ENCODE measurements at places on chromosomes 11 and 22.

DNA sequence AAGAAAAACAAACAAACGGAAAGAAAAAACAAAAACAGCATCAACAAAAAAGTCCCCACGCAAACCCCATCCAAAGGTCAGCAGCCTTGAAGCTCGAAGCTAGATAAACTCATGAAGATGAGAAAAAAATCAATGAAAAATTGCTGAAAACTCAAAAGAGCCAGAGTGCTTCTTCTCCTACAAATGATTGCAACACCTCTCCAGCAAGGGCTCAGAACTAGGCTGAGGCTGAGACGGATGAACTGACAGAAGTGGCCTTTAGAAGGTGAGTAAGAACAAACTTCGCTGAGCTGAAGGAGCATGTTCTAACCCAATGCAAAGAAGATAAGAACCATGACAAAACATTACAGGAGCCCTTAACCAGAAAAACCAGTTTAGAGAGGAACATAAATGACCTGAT is 18.4 kb upstream of the FTH1 start:
- no peak for DNase-seq

- DNase-seq = no peak
Measured at GRCh38 chr22:35307892-35308291, 8.2 kb downstream of the TOM1 start.

DNA sequence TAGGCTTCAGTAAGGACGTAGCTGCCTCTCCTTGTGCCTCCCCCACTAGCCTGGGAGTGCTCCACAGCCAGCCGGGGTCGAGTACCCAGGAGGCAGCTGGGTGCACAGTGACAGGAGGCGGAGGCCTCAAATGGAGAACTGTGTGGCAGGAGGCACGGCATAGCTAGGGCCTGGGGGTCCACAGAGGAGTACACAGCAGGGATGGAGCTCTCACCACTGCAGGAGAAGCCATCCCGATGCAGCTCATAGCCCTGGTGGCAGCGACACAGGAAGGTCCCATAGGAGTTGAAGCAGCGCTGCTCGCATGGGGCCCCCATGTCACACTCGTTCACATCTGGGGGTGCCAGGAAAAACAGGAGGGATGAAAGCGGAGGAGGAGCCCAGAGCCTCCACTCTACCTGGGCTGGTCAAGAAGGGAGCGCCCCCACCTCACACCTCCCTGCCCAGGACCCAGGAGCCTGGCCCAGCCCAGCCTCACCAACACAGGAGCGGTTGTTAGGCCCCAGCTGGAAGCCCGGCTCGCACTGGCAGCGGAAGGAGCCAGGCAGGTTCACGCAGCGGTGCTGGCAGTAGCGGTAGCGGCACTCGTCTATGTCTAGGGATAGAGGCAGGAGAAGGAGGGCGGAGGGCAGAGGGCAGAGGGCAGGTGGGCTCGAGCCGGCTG is 2.8 kb downstream of the EFEMP2 start:
- DNase-seq = no peak

DNA sequence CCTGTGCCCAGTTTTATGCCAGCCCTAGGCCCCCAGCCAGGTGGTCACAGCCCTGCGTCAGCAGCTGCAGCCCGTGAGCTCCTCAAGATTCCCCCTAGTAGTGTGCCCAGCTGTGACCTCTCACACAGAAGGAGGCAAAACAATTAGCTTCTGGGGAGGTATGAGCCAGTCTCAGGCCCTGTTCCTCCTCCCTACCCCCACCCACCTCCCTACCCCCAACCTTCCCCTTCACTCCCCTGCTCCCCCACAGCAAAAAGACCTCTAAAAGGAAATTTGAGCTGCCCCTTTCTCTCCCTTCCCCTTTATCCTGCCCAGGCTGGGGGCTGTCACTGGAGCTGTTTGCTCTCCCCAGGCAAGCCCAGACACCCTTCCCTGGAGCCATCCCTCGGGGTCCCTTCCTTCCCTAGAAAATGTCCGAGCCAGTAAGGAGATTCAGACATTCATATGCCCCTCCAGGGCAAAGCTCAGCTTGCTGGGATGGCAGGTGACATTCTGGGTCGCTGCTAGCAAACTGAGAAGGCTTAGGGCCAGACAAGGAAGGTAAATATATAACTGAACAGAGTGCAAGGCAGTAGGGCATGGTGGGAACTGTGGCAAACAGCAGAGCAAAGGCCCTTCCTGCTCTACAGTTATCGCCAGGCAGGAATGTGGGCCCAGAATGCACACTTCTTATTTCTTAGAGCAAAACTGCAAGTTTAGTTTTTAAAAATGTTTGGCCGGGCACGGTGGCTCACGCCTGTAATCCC is 300.2 kb downstream of the MN1 start:
- DNase-seq = no peak

DNA sequence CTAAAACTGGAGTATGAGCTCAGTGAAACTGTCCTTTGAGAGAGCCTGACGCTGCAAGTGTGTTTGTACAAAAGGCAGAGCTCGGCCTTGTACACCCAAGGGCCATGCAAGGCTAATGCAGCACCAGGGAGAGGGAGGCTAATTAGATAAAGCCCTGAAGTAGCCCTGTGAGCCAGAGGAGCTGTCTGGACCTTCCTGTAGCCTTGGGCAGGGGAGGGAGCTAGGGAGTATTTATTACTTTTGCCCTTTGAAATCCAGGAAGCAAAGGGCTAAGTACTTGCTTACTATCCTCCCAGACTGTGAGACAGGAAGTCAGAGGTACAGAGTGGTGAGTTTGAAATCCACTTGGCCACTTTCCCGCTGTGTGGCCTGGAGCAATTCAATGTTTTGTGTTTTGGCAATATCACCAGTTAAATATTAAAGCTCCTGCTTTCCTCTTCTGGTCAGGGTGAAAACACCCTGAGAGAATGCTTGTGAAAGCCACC is 10.2 kb upstream of the LDHA start:
- peak; percentile 75 for DNase-seq

- DNase-seq = no peak
Measured at GRCh38 chr11:74282421-74282820, 29.0 kb downstream of the P4HA3 start.

GRCh38 chr22:46262449-46263215 is 511 bp downstream of the PKDREJ start:
- peak; percentile 56 for DNase-seq

DNA sequence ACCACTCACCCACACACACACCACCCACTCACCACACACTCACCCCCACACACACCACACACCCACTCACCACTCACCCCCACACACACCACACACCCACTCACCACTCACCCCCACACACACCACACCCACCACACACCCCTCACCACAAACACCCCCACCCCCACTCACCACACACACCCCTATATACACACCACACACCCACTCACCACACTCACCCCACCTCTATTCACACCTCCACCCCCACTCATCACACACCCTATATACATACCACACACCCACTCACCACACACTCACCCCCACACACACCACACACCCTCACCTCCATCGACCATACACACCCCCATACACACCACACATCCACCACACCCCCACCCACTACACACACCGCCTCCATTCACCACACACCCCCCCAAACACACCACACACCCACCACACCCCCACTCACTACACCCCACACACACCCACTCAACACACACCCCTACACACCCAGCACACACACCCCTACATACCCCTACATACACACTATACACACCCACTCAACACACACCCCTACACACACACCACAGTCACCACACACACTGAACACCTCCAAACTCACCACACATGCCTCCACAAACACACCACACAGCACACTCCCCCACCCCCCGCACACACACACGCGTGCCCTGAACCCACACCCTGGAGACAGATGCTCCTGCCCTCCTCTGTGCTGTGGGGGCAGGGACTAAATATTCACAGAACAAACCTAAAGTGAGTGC is 19.0 kb upstream of the TTLL12 start:
- no peak for DNase-seq

DNA sequence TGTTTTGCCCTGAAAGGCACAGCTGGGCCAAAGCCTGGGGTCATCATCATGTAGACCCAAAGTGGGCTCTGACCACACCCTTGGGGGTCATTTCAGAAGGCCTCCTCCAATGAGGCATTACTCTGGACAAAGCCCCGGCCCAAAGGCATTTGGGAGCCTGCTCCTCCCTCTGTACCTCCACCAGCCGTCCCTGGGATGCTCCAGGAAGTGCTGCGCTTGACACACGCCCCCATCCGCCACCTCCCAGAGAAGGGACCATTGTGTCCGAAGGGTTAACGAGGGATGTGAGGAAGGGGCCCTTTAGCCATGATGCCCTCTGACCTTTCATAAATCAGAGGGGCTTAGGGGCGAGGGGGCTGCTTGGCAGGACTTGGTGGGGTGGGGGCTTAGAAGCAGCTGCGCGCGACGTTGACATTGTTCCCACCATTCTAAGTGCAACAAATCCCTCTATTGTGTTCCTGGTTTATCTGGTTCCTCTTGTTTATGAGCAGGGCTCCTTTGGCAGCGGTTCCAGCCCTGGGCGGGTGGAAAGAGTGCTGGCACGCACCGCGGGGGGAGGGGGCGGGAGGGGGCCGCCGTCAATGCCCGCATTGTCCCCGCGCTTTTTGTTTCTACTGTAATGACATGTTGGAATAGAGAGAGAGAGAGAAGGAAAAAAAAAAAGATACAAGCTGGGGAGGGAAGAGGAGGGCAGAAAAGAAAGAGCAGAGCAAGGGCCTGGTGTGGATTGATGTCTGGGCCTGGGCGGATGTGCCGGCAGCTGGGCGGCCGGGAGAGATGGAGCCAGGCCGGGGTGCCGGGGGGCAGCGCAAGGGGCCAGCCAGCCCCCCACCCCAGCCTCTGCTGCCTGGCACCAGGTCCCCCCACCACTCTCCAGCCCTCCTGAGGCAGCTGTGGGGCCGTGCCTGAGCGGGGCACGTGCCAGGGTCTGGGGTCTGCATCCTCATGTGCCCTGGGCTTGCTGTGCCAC is 32.1 kb upstream of the SOX10 start:
- no peak for DNase-seq

DNA sequence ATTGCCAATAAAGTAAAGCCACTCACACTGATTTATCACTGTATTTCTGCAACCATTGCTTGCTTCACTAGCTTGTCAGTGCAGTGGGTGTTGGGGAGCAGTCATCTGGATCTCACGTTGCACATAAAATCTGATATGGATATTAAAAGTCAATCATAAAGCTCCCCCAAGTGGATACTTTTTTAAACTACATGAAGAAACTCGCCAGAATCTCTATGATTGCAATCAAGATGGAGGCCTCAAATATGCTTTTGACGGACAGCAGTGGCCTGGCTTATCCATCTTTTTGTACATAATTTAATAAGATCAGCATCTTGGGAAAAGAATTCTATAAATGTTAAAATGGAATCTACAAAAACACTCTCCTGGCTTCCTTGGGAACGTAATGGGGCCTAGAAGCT is 137.7 kb downstream of the WT1 start:
- peak; percentile 53 for DNase-seq

GRCh38 chr22:31162015-31162765 is 2.2 kb downstream of the RNF185 start:
- no peak for DNase-seq

- DNase-seq = no peak
Measured at GRCh38 chr11:116257092-116257491, 515.7 kb downstream of the BUD13 start.

DNA sequence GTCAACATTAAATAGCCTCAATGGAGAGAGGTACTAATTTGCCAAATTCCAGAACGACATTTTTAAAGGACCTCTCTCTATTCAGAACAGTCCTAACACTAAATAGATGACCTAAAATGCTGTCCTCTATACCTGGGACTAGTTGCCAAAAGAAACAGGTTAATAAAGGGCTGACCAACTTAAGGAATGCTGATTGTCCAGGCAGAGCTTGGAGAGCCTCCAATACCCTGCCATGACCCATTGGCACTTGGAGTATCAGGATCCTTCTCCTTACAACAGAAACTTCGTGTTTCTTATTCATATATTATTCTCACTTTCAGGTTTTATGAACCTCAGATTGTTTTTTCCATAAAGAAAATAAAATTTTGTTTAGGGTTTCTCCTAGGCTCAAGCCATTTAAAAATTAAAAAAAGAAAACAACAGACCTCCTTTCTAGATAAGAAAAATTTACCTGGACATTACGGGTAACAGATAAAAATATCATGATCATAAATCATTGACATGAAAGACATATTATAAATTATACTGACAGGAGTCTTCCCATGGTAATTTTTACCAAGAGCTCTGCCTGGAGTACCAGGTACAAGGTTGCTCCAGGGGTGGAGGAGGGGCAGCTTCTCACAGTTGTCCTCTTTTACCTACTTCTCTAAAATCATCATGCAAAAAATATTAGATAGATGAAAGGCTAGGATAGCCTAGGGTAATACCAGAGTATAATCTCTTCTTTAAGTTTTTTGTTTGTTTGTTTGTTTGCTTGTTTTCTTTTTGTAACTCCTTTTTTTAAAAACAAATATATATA is 2.0 kb downstream of the LRRC4C start:
- DNase-seq = no peak
